ENCODE measurements at places on chromosomes 7 and 10.

GRCh38 chr7:66307591-66308215 lies 102.6 kb downstream of the TPST1 start:
- peak; percentile 18 for DNase-seq

DNA sequence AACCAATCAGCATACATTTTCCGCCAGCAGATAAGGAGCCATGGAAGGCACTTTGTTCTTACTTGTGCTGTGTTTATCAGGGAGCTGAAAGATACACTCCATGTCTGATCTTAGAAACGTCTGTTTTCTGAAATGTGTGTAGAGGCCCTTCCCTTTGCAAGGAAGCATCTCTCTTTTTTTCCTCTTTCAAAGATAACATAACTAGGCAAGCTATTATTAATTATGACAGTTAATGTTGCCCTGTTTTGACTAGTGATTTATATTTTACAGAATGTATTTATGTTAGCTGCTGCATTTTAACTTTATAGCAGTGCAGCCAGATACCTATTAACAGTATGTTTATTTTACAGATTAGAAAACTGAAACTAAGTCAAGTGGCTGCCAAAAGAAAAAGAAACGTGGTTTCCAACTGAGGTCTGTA lies 683.2 kb upstream of the IGFBP3 start:
- no peak for DNase-seq

DNA sequence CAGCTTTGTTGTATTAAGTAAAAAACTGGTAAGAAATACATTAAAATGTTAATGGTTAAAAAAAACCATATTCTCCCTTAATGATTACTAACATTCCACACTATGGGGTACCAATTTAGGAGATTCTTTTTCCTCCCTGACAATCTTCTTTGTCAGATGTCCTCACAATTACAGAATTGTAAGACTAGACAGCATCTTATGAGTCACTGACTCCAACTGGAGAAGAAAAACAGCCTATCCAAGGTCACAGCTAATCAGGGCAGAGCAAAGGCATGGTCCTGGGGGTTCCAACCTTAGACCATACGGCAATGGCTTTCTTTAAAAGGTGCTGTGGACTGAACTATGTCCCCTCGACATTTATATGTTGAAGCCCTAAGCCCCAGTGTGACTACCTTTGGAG lies 127.6 kb downstream of the DLG5 start:
- DNase-seq: no peak

DNA sequence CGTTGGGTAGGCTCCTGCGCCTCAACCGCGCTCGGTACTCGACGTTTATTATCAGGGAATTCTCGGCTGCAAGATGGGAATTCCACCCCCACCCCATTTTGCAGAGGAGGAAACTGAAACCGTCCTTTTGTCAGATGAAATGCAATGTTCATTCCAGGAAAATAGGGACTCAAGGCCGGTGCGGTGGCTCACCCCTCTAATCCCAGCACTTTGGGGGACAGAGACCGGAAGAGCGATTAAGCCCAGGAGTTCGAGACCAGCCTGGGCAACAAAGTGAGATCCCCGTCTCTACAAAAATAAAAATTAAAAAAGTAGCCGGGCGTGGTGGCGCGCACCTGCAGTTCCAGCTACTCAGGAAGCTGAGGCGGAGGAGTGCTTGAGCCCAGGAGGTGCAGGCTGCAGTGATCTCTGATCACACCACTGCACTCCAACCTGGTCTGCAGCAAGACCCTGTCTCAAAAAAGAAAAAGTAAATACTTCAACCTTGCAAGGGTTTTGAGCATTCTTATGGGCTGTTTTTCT lies 720 bp upstream of the RFC2 start:
- DNase-seq: no peak

DNA sequence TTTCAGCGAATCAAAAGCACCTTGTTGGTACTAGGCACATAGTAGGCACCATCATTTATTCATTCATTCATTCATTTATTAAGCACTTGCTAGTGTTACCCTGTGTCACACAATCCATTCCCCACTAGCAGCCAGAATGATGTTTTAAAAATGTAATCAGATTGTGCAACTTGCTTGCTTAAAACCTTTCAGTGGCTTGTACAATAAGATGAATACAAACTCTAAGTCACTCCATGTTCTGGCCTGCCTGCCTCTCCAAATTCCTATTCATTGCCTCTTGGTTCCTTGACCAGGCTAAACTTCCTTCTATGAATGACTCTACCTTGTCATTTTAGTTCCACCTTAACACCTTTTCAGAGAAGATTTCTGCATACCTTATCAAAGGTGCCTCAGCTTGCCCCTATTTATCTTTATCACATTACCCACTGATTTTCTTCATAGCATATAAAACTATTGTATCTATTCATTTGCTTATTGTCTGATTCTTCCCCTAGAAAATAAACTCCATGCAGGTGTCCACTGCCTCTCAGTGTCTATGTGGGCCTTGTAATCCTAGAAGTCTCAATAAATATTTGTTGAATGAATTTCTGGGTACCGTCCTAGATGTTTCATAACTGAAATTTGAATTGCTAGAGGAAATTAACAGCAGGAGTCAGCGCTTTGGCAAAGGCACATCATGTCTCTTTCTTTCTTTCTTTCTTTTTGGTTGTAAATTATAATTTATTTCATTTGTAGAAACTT lies 169.5 kb downstream of the TMEM26 start:
- DNase-seq: no peak

GRCh38 chr10:34216348-34216945 lies 598.6 kb downstream of the PARD3 start:
- DNase-seq: peak; percentile 56

GRCh38 chr10:103592186-103593021 lies 98.9 kb downstream of the NEURL1 start:
- DNase-seq: peak; percentile 73

Measured in BE2C (cell line).